ENCODE measurements at places on chromosomes 11 and 22.
A peak's percentile ranks its signal among the peaks of the same experiment; 100 is the strongest.

DNA sequence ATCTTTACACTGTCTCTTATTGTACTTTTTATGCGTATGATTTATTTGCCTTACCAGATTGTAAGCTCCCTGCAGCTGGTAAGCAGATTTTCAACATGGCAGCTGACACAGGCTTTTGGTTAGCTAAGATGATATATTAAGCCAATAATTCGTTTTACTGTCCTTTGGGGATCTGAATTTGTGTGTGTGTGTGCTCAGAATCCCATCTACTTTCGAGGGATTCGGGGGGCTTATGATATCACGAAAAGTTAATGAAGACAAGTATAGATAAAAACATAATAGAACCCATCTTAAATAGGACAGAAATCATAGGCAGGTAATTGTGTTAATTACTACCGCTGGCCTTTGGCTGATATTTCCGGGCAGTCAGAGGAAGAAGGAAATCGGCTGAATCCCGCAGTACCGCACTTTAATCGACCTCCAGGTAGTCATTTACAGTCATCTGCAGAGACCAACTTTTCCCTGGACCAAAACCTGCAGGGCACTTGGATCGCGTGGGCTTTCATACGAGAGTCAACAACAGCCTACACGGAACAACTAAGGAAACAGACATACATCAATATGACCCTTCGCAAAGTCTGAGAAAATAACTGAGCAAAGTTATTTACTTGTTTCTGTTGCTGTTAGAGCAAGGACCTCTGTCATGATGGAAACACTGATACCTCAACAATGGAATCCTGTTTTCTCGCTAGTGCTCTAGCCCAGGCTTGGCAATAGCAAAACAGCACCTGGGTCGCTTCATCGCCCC, 802 bp downstream of the KBTBD3 start:
- peak; percentile 9 for DNase-seq

GRCh38 chr22:24867323-24868022, 61.5 kb downstream of the SGSM1 start:
- DNase-seq: no peak

DNA sequence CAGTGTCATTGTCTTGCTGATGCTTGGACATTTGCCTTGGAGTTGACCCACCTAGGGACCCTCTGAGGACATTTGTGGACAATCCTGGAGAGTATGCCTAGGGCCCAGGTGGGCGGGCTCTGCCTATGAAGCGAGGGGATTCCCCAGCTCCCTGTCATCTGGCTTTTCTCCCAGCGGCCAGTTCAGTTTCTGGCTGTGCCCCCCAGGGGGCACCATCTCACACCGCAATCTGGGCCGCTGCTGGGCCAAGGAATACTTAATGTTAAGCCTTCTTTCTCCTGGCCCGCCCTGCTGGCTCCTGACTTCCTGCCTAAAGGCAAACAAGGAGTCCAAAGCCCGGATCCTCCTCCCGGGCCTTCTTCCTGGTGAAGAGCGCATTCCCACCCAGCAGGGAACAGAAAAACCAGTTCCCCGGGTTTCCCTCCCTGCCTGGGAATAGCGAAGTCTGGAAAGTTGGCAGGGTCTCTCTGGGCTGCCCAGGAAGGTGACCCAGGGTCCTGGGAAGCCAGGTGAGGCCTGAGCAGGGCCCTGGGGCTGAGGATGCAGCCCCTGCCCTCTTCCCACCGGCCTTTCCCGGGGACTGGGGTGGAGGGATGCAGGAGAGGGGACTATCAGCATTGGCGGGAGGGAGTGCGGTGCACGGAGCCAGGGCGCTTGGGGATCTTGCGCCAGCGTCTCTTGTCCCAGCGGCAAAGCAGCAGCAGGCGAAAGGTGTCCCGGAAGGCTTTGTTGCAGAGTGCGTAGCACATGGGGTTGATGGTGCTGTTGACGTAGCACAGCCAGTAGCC, 11.9 kb downstream of the CHRM1 start:
- peak; percentile 46 for DNase-seq

- no peak for DNase-seq
Observed at GRCh38 chr22:50056214-50056972, 1.7 kb downstream of the TTLL8 start.

GRCh38 chr22:32142600-32142999, 16.5 kb downstream of the C22orf42 start:
- peak; percentile 39 for DNase-seq

DNA sequence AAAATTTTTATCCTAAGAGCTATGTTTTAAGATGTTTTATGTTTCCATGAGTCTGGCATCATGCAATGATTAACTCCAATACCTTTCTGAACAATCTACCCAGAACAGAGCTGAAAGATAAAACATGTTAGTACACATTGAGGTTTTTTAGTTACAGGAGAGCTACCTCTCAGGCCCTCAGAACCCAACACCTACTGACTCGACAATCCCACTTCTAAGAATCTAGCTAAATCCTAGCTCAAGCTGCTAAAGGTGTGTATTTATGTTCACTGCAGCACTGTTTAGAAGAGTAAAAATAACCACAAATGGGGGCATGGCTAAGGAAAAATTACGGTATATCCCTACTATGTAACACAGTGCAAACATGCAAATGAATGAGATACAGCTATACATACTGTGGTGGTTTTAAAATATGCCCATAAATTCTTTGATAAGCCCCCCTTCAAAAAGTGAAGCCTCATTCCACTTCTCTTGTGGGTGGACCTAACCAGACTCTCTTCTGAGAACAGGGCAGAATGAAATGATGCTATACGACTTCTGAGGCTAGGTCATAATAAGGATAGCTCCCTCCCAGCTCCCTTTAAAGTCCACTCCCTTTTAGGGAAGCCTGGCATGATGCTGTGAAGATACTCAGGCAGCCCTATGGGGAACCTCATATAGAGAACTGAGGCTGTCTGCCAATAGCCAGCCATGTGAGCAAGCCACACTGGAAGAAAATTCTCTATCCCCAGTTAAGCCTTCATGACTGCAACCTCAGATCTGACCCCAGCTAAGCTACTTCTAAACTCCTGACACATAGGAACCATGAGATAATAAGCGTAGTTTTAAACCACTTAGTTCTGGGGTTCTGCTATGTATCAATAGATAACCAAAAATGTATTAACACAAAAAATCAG, 29.5 kb downstream of the TMEM123 start:
- no peak for DNase-seq

- no peak for DNase-seq
Observed at GRCh38 chr11:107172996-107173395, 154.7 kb upstream of the GUCY1A2 start.

GRCh38 chr11:29310725-29311342, 706.0 kb downstream of the KCNA4 start:
- DNase-seq: no peak

GRCh38 chr22:20230777-20231420, 37.2 kb downstream of the RTN4R start:
- DNase-seq: no peak

DNA sequence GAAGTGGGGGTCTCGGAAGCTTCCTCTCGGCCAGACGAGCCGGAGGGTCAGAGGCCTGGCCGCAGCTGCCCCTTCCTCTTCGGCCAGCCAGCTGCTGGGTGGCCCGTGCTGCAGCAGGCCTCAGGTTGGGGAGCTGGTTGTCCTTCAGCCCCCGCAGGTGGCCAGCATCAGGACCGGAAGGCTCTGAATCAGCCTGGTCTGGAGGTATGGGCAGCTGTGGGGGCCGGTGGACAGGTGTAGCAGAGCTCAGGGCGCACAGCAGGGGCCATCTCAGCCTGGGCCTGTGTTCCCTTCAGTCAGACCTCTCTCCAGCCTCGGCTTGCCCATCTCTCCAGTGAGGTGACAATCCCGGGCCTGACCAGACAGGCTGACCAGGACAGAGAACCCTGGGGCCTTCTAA, 13.9 kb upstream of the TBX1 start:
- no peak for DNase-seq

DNA sequence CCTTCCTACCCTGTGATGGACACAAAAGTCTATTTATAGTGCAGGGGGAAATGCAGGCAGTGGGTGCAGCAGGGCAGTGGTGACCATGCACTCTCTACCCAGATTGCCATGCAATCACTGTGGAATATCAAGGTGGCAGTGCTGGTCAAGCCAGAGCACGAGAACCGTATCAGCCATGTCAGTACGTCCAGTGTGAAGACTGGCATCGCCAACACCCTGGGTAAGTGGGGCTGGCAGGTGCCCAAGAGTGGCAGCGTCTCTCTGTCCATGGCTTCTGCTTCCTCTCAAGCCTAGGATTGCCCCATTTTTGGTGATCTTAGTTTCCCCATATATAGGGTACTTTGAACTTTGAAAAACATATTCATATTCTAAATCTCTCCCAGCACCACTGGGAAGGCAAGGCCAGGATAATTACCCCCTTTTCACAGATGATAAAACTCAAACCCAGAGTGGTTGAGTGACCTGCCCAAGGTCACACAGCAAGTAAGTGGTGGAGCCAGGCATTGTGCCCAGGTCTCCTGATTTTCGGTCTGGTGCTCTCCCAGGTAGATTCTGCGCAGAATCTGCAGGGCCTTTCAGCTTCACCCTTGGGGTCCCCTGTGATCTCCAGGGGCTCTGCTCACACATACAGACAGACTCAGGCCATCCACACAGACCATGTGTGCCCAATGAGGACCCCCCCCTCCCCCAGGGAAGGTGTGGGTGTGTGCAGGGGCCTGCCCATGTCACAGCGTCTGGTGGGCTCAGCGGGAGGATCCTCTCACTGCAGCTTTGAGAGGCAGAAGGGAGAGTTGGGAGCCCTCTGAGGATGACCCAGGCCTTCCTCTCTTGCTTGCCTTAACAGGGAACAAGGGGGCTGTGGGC, 7.1 kb downstream of the INPPL1 start:
- no peak for DNase-seq

DNA sequence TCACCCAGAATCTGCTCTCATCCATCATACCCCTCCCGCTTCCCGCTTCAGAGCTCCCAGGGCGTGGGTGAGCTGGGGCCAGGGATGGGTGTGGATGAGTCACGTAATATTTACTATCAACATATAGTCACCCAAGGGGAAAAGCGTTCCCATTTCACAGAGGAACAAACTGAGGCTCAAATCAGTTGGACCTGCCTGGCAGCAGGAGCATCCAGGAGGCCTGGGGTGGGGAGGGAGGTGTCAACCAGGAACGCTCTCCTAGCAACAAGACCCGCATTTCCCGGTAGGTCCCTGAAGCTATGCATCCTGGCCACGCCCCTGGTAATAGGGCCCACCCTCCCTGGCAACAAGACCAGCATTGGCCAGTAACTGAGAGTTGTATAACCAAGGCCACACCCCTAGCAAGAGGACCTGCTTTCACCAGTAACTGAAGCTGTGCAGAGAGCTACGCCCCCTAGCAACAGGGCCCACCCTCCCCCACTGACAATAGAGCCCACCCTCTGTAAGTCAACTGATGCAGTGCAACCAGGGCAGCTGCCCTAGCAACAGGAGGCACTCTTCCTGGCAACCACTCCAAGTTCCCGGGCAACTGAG, 32.7 kb upstream of the TXNRD2 start:
- DNase-seq: peak; percentile 31

DNA sequence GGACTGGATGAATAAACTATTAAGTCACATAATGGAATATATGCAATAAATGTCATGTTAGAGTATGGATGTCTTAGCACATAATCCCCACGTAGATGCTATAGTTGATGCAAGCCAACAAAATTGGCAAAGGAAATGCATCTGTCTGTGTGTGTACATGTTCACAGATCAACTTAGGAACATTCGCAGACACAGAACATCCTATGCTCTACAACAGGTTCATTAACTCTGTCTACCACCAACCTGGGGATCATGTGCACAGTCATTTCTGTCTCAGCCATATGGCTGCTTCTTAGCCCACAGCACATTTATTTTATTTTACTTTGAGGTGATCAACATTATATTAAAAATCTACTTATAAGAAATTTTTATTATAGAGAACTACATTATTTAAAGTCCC, 4.9 kb downstream of the MSANTD4 start:
- DNase-seq: no peak

- DNase-seq: no peak
Observed at GRCh38 chr11:453564-453963, 3.5 kb downstream of the PTDSS2 start.

GRCh38 chr11:117410861-117411710, 83.4 kb downstream of the CEP164 start:
- DNase-seq: no peak

DNA sequence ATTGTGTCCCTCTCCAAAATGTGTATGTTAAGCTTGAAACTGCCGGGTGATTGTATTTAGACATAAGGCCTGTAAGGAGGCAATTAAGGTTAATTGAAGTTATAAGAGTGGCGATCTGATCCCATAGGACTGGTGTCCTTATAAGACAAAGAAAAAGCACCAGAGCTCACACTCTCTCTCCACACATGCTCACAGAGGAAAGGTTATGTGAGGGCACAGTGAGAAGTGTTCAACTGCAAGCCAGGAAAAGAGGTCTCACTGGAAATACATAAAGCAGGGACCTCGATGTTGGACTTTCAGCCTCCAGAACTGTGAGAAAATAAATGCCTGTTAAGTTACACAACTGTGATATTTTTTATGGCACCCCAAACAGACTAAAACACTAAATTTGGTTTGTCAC, 1233.8 kb upstream of the CNTN5 start:
- no peak for DNase-seq

DNA sequence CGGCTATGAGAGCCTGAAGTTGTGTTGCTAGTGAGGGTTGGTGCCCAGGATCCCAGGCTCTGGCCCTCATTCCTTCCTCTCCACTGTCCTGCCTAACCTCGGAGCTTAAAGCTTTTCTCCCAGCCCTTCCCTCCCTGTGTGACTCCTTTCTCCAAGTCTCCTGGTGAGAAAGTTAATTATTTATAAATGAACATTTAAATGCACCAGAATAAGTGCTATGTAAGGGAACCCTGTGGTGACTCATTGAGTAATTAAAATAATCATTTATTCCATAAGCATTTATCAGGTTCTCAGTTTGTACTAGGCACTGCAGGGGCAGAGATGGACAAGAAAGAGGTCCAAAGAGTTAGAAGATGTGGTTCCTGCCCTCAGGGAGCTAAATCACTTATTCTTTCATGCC, 89.1 kb upstream of the ISX start:
- DNase-seq: no peak

DNA sequence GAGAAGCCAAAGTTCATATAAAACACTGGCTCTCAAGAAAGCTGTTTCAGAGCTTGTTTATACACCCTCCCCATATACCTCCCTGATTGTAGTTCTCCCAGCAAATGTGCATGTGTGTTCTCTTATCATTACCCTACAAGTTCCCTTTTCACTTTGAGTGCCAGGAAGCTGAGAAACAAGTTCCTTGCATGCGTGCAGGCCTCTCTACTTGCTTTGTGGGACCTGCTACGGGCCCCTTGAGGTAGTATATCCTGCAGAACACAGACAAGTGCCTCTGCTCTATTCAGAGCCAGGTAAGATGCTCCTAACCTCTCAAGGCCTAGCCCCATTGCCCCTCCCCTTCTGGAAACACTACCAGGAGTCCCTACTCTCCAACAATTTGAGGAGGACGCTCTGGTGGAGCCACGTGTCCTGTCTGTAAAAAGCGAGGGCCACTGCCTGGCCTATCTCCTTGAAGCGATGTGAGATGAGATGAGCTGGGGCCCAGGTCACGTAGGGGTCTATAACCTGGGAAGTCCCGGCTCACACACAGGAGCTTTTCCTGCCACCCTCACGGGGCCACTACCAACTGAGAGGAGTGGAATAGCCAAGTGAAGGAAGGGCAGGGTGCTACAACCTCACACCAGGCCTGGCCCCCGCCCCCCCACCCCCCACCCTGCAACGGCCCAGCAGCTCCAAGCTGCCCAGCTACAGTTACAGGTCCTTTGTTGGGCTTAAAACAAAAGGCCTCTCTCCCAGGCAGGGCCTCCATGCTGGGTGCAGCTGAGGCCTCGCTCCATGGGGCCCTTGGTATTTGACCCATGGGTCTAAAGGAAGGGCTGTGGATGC, 2.6 kb upstream of the ATP5MGL start:
- DNase-seq: no peak

Data from stimulated activated CD4-positive, alpha-beta T cell treated with anti-CD3 and anti-CD28 coated beads, Interleukin-15, amount 100 ng/mL, for 24 hours (primary cell).